ENCODE measurements at places on chromosomes 7 and 10. TPM values are rescaled to one million over a fixed set of nuclear protein-coding genes. Genes with fewer than 3 reads are reported as not detected.
A peak's percentile ranks its signal among the peaks of the same experiment; 100 is the strongest.

The LBX1 gene
- not detected for total RNA-seq

The SMKR1 gene
- total RNA-seq: not detected

The DPY19L1 gene
- 24.7 TPM for total RNA-seq

DNA sequence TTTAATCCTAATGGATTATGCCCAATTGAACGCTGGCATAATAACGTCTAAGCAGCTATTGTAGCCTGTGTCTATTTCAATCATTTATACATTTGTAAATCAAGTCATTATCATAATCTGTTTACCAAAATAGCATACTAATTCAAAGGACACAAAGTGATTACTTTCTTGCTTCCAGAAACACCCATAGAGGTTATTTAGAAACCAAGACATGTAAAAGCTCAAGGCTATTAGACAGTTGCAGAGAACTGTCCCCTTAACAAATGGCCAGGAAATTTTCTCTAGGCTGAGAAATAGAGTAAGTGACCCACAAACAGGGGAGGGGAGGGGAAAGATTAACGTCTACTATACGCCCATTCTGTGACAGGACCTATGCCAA, 455.7 kb downstream of the PARD3 start:
- DNase-seq: no peak

GRCh38 chr7:55308186-55308929, 56.8 kb upstream of the LANCL2 start:
- peak; percentile 87 for DNase-seq

DNA sequence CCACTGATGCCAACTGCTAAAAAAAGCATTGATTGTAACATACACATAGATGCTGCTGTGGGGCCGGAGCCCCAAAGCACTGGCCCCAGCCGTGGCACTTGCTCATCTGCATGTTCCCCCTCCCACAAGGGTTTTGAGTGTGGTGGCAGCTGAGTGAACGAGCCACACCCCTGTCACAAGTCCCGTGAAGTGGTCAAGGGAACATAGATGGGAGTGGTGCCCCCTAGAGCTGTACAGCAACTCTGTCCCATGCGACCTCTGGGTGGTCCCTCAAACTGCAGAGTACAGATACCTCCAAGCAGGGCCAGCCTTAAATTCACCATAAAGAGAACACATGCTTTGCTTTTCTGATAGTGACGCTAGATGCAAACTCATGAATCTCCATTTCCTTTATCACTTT, 503.3 kb upstream of the NRP1 start:
- no peak for DNase-seq

GRCh38 chr10:85168243-85168642, 839.9 kb downstream of the CCSER2 start:
- no peak for DNase-seq

Data from IMR-90 (cell line).